Activated CD8-positive, alpha-beta memory T cell treated with anti-CD3 and anti-CD28 coated beads, Interleukin-2, amount 50 U/mL, for 4 hours (primary cell): ENCODE measurements at places on chromosomes 16 and 17.

DNA sequence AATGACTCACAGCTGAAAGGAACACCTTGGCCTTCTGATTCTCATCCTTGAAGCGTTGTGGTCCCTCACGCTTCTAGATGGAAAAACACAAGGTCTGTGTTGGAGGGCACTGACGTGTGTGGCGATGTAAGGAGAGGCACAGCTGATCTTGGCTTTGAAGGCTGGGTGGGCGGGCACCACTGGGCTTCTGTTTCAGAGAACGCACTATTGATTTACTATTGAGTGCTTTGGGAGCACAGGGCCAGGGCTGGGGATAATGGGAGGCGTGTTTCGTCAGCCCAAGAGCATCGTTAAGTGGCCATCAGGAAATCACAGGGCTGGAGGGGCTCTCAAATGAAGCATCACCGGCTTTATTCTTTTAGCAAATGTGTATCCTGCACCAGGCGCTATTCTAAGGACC is 70.7 kb downstream of the CMIP start:
- no peak for DNase-seq

DNA sequence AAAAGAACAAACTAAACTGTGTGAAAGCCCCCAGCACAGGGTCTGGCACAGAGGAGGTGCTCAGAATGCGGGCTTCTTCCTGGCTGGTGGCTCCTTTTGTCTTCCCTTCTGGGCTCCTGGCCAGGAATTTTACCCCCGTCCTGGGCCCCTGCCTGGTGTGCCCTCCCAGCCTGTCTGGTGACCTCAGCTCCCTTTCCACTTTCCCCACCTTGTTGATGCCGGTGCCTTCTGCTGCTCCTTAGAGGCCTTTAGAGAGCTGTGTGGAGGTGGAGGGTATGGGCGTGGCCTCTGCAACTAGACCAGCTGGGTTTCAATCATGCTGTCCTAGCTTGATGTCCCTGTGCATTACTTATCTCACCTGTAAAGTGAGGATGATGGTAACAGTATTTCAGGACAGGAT is 16.8 kb downstream of the PIRT start:
- no peak for DNase-seq

GRCh38 chr16:83356266-83356665 is 451.5 kb upstream of the HSBP1 start:
- no peak for DNase-seq

DNA sequence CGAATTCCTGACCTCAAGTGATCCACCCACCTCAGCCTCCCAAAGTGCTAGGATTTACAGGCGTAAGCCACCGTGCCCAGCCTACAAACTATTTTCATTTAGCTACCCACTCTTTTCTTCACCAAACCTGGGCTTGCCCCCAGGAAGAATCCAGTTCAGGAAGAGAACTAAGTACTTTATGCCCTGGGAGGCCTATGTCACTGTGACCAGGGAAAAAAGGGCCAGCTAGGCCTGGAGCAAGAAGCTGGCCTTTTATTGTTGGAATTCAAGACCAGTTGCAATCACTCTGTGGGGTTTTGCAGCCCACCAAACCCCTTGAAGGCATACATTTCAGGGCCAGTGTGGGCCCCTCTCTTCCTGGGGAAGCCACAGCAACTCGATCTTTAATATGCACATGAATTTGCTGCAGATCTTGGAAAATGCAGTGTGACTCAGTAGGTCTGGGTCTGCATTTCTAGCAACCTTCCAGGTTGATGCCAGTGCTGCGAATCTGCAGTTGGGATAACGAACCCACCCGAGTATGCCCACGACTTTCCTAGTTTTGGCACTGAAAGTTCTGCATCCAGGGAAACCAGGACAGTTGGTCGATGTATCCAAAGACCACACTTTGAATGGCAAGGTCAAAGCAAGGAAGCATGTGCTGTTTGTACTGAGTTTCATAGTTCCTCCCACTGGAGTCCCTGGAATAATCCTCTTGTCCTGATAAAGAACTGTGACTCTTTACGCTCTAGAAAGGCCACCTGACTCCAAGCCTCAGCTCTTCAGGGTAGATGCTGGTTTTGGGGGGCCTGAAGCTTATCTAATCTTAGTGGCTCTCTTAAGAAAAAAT is 7.2 kb upstream of the MRPS23 start:
- DNase-seq = no peak

- DNase-seq = no peak
Measured at GRCh38 chr16:61681673-61682072, 354.6 kb downstream of the CDH8 start.

GRCh38 chr17:72719578-72720493 is 372.7 kb downstream of the SLC39A11 start:
- DNase-seq = peak; percentile 30

DNA sequence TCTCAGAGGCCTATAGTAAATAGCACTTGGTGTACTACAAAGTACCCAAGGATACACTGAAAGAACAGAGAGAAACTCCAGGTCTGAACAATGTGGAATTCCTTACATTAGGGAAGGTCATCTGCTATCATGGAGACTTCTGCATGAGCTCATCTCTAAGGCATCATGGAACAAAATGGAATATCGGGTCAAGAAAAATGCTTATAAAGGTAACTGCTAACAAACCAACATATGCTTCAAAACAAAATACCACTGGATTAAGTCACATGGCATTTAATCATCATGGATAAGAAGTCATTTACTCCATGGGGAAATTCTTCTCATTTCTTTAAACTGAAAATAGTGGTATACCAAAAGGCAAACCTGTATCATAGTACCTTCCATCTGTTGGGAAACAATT is 34.2 kb downstream of the TXNDC11 start:
- no peak for DNase-seq

GRCh38 chr16:990516-991291 is 9.1 kb downstream of the SOX8 start:
- DNase-seq = no peak

DNA sequence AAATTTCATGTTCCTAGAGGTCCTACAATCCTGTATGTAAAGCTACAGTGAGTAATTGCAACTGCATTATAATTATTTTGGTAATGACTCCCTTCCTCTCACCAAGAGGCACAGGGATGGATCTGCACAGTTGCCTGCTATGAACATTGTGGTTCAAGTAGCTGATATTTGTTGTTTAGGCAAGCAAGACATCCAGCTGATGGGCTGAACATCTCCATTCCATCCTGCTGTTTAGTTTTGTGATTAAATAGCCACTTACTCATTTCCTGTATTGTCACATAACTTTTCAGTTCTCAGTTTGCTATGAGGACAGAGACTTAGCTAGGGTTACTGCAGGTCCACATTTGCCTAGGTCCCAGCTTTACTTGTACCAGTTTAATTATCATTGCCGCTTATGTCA is 181.2 kb upstream of the TBX2 start:
- DNase-seq = no peak
